Endodermal cell (in vitro differentiated cells): ENCODE measurements at places on chromosomes 5 and 9. TPM values are rescaled to one million over a fixed set of nuclear protein-coding genes. Genes with fewer than 3 reads are reported as not detected.

- no peak for DNase-seq
These were observed 579 bp downstream of the BARHL1 start for GRCh38 chr9:132582786-132583583.

DNA sequence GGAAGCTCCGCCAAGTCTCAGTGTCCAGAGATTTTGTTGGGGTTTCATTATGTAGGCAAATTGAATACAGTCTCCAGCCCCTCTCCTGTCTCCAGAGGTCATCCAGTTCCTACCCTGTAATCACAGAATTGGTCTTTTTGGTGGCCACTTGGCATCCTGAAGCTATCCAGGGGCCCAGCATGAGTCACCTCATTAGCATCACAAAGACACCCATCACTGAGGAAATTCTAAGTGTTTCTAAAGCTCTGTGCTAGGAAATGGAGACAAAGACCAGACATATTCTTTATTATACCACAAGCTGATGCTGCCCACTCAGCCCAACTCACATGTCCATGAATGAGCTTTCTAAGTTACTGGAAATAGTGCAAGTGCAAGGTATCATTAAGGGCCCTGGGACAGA, 229.9 kb downstream of the DOCK8 start:
- peak; percentile 59 for DNase-seq

GRCh38 chr5:72151646-72152045, 44.4 kb downstream of the MAP1B start:
- no peak for DNase-seq

- DNase-seq: no peak
These were observed 1.8 kb upstream of the ZNF354A start for GRCh38 chr5:178732281-178732680.

DNA sequence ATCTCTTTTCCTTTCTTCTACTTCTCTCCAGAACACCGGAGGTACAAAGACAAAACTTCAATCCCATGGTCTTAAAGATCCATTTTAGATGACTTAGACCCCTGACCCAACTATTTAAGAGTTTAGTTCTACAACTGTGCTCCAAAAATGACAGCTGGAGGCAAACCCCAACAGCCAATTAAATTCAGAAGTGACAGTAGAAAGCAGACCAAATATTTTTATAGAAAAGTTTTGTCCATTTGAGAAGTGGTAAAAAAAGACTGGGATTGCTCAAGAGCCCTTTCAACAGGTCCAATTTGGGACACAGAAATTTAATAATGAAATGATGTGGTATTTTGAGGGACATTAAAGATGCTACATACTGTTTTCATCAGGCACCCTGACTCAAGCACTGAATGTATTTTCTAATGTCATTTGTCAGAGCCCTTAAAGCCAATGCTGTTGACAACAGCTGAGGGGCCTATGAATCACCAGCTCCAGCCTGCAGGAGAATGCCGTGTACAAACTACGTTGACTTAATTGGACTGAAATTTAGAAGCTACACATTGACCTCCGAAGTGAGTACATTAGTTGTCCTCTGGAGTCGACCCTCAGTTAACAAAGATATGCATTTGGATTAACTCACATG, 147.5 kb upstream of the PIK3R1 start:
- no peak for DNase-seq

- DNase-seq: no peak
These were observed 65.9 kb upstream of the PLPP1 start for GRCh38 chr5:55600497-55601203.

GRCh38 chr5:86786955-86787354, 169.2 kb downstream of the COX7C start:
- DNase-seq: peak; percentile 44

DNA sequence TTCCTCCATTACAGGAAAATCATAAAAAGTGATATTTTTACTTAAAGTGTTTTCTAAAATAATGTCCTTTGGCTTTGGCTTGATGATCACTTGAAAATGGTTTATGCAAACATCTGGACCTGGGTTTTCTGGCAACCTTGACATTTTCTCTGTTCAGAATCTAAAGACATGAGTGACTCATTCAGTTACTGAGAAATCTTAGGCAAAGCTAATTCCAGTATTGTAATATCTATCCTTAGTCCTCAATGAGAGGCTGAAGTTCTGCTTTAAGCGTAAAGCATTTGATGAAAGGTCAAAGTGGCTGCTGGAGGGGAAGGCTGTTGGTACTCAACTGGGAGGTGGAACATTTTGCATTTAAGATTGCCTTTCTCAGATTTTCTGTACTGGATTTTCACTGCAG, 2.3 kb downstream of the MAN2A1 start:
- no peak for DNase-seq

DNA sequence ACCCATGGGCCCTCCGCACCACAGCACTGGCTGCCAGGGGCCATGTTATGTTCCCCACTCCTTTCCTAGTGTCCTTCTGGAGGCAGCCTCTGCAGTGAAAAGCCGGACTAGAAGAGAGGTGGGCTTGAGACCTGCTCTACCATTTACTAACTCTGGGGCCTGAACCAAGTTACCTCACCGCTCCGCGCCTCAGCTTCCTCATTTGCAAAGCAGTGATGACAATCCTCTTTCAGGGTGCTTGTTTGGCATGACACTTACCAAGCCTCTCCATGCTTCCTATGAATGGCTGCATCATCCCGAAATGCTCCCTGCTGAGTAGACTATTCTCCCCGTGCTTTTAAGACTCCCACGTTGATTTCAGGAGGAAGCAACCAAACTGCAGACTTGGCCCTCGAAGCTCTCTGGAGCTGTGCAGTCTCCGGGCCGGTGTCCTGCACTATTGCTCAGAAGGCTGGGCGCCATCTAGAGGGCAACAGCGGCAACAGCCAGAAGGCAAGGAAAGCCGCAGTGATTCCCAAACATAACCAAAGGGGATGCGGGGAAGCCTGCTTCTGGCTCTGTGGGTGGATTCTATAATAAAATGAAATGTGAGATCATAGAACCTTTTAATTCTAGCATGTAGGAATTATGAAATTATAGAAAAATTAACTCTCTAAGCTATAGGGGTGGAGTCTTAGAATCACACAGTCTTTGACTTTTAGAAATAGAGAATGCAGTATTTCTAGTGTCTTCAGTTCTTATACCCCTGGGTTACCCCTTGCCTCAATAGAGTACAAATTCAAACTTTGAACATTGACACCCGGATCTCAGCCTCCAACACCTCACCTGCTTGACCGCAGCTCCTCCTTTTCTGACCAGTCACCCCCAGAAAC, 599.8 kb upstream of the BRINP1 start:
- peak; percentile 93 for DNase-seq

GRCh38 chr5:132234684-132235062, 7.0 kb upstream of the P4HA2 start:
- DNase-seq: peak; percentile 32

- no peak for DNase-seq
These were observed 616.6 kb downstream of the TLE1 start for GRCh38 chr9:81072758-81073157.

GRCh38 chr5:17743580-17744435, 109.5 kb downstream of the TAF11L14 start:
- no peak for DNase-seq

DNA sequence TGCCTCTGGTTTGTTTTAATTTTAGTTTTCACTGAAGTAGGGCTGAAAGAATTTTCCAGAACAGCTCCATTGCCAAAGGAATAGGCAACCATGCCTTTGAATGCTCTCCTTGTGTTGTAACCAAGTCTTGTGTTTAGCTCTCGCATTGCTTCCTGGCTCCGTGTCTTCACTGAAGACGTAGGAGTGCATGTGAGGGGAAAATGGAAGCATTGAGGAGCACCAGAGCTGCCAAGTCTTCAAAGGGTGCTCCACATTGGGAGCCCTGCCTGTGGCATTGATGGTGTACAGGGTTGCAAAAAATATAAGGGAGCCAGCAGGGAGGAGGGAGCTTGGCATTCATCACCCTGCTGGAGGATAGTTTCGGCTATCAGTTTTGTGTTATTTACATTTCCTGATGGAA, 86.6 kb downstream of the NTRK2 start:
- no peak for DNase-seq

GRCh38 chr5:124677374-124678351, 68.8 kb downstream of the ZNF608 start:
- no peak for DNase-seq

GRCh38 chr5:16072616-16073015, 107.0 kb downstream of the MARCHF11 start:
- DNase-seq: no peak

DNA sequence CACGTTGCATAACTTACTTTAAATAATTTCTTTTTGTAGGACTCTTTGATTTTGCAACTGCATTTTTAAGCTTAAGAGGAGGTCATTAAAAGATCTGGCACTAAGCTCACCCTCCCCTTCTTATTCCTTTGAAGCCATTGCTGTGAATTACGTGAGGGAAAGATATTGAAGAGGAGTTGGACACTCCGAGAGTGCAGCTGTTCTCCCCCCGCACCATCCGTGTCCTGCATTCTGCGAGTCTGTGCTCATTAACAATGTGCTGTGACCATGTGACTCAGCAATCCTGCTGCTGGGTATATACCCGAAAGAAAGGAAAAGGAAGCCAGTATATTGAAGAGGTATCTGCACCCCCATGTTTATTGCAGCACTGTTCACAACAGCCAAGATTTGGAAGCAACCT, 40.0 kb downstream of the NXNL2 start:
- DNase-seq: no peak

- no peak for DNase-seq
These were observed 171.1 kb downstream of the KDM4C start for GRCh38 chr9:6928863-6929262.

- DNase-seq: no peak
These were observed 203.5 kb downstream of the ERCC6L2 start for GRCh38 chr9:96078897-96079490.

GRCh38 chr5:2191972-2192371, 309.2 kb upstream of the IRX4 start:
- DNase-seq: no peak

DNA sequence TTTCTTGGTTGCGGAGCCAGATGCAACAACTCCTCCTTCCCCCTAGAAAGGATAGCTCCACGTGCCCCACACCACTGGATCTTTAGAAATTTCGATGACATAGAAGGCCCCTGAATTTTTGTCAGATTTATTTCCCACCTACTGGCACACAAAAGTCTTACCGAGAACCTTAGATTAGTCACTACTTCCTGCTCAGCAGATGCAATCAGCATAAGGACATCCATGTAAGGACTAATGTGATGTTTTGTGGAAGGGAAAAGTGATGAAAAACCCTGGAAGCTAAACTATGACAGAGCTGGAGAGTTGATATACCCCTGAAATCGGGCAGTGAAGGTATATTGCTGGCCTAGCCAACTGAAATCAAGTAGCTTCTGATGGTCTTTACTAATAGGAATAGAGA, 125.5 kb upstream of the NFIL3 start:
- DNase-seq: no peak

- DNase-seq: peak; percentile 89
These were observed at the start of gene DMRT3 for GRCh38 chr9:976258-976942. Gene DMRT3, plus strand, starts transcription at chr9:976655. Its CDS starts 347 bp downstream, at chr9:977002.

GRCh38 chr9:137390553-137391410, 32.2 kb downstream of the EXD3 start:
- DNase-seq: no peak

- DNase-seq: peak; percentile 63
These were observed 103.5 kb upstream of the SIMC1 start for GRCh38 chr5:176134529-176135223.

DNA sequence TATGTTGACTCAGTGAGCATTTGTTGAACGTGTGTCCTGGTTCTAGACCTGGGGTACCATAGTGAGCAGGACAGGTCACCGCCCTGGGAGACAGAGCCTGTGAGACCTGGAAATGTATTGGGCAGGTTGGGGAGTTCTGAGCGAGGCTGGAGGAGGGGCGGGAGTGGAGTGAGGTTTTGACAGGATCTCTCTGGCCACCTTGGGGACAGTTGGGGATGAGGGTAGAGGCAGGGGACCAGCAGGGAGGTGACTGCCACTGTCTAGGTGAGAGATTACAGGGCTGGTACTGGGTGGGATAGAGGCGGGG, 7.4 kb downstream of the WNK2 start:
- no peak for DNase-seq

DNA sequence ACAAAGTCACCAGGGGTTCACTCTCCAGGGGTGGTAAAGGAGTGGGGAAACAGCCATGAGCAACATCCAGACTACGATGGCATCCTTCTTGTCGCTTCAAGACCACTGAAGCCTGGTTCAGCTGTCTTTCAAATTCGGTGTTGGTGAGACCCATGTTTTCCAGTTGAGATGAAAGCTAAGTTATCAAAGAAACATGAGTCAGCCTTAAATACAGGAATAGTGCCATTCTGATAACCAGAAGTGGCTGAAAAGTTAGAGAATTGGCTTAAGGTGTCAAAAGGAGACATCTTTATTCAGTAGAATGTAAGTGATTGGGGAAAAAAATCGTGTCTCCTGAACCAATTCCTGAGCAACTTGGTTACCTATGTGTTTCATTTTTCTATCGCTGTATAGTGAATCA, 7.0 kb upstream of the CARD19 start:
- no peak for DNase-seq

GRCh38 chr9:3857673-3858072, 331.9 kb upstream of the RFX3 start:
- DNase-seq: no peak

DNA sequence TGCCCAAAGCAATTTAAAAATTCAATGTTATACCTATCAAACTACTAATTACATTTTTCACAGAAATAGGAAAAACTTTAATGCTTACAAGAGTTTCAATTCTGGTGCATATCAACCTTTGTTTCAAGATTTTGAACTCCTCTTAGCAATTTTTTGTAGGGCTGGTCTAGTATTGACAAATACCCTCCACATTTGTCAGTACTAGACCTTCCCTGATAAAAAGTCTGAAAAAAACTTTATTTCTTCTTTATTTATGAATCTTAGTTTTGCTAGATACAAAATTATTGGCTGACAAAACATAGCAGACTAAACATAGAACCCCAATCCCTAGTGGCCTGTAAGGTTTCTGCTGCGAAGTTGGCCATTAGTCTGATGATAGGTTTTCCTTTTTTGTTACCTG, 1804.9 kb downstream of the EFNA5 start:
- DNase-seq: no peak

DNA sequence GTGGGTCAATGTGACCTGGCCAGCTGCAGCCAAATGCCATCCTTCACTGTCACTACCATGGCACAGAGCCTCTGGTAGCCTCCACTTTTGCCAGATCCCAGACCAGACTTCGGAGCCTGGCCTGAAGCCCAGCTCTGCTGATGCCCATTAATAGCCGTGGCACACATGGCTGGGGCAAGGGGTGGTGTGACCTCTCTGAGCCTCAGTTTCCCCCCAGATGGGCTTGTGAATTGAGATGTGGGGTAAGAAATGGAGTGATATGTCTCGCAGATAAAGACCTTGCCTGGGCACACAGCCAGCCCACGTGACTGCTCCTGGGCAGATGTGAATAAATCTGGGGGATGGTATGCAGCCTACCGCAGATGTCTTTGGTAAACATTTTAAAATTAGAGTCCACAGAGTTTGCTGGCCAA, 13.9 kb downstream of the SUSD3 start:
- DNase-seq: no peak

DYNC2I2 gene
- 84.5 and 87.8 TPM in 2 replicates for total RNA-seq

APBB3 gene
- total RNA-seq: 34.2 and 41.4 TPM in 2 replicates

PCDHA5 gene
- total RNA-seq: 1.5 and 1.8 TPM in 2 replicates

STK32A gene
- total RNA-seq: 7.4 and 9.8 TPM in 2 replicates

TICAM2 gene
- 0.84 to 1.5 TPM (median 1.2 TPM) in 3 replicates for total RNA-seq

SMIM3 gene
- total RNA-seq: 8.4 to 9.0 TPM (median 8.5 TPM) in 3 replicates

AJM1 gene
- 2.9 and 3.5 TPM in 2 replicates for total RNA-seq

SLC45A2 gene
- total RNA-seq: not detected in 3 replicates

INSL6 gene
- not detected in 3 replicates for total RNA-seq

ACTBL2 gene
- not detected in 3 replicates for total RNA-seq

TMOD1 gene
- total RNA-seq: 3.6 to 6.1 TPM (median 4.1 TPM) in 3 replicates

FAM163B gene
- not detected in 2 replicates for total RNA-seq

BARHL1 gene
- not detected in 2 replicates for total RNA-seq

ECM2 gene
- total RNA-seq: 1.9 and 3.2 TPM in 2 replicates

BHMT2 gene
- 0.46 and 0.93 TPM in 2 replicates for total RNA-seq

CCL21 gene
- not detected in 2 replicates for total RNA-seq

CAST gene
- total RNA-seq: 31.1 and 33.5 TPM in 2 replicates
